ENCODE measurements at places on chromosomes 1 and 21. TPM values are rescaled to one million over a fixed set of nuclear protein-coding genes. Genes with fewer than 3 reads are reported as not detected.

The EFNA3 gene
- polyA plus RNA-seq: 6.1 TPM

The HAPLN2 gene
- 0.13 TPM for polyA plus RNA-seq

The C1orf52 gene
- polyA plus RNA-seq: 40.6 TPM

The ERICH3 gene
- polyA plus RNA-seq: 0.67 TPM

The CELA2B gene
- polyA plus RNA-seq: 0.42 TPM

The GSTM2 gene
- 150 TPM for polyA plus RNA-seq

The FLG2 gene
- 0.14 TPM for polyA plus RNA-seq

The AZIN2 gene
- polyA plus RNA-seq: 7.6 TPM

The KRTAP7-1 gene
- polyA plus RNA-seq: not detected

The AIRE gene
- polyA plus RNA-seq: 0.24 TPM

The HSD3B2 gene
- polyA plus RNA-seq: 1.2 TPM

The RGS8 gene
- polyA plus RNA-seq: 0.03 TPM

The ASAP3 gene
- 30.5 TPM for polyA plus RNA-seq

The OR2L13 gene
- 0.07 TPM for polyA plus RNA-seq

The HLX gene
- polyA plus RNA-seq: 10.3 TPM

The LYPD8 gene
- polyA plus RNA-seq: not detected

The COP1 gene
- 63.9 TPM for polyA plus RNA-seq

The UBE2U gene
- not detected for polyA plus RNA-seq

The S100A12 gene
- 3.9 TPM for polyA plus RNA-seq

The GBP4 gene
- polyA plus RNA-seq: 13.1 TPM

The FALEC gene
- 0.40 TPM for polyA plus RNA-seq

The C8B gene
- polyA plus RNA-seq: 0.28 TPM

The GREM2 gene
- 0.95 TPM for polyA plus RNA-seq

The KRTAP15-1 gene
- not detected for polyA plus RNA-seq
